Thoracic aorta endothelial cell (primary cell): ENCODE measurements at places on chromosomes 16 and 17. TPM values are rescaled to one million over a fixed set of nuclear protein-coding genes. Genes with fewer than 3 reads are reported as not detected.

Gene SOCS3
- total RNA-seq = 16.5 and 34.3 TPM in 2 replicates

Gene TSPAN10
- total RNA-seq = 0.14 and 0.53 TPM in 2 replicates

Gene ACSM5
- total RNA-seq = not detected in 2 replicates

Gene NHLRC4
- 0.86 and 1.1 TPM in 2 replicates for total RNA-seq

Gene SOCS1
- total RNA-seq = 0.43 and 2.1 TPM in 2 replicates

Gene SOST
- total RNA-seq = not detected in 2 replicates

Gene B9D1
- 16.2 and 17.5 TPM in 2 replicates for total RNA-seq

Gene TANGO6
- total RNA-seq = 24.3 and 25.8 TPM in 2 replicates

Gene MBTD1
- total RNA-seq = 16.9 and 19.1 TPM in 2 replicates

Gene MEFV
- total RNA-seq = under 0.01 TPM in 1 of 2 replicates, not detected in the other

Gene CACNA1G
- not detected in 2 replicates for total RNA-seq

Gene DOK4
- total RNA-seq = 18.0 and 29.9 TPM in 2 replicates

Gene CES1
- total RNA-seq = 0.14 TPM in 1 of 2 replicates, not detected in the other

Gene SPATA22
- total RNA-seq = 0.40 and 0.65 TPM in 2 replicates

Gene PROCA1
- 1.1 and 1.3 TPM in 2 replicates for total RNA-seq

Gene LDAF1
- 21.4 and 28.3 TPM in 2 replicates for total RNA-seq

Gene PRAC1
- total RNA-seq = not detected in 2 replicates

Gene SMARCD2
- 46.5 and 71.5 TPM in 2 replicates for total RNA-seq

Gene PPY
- total RNA-seq = not detected in 2 replicates

Gene HAS3
- total RNA-seq = 0.40 and 1.2 TPM in 2 replicates

Gene RNFT1
- total RNA-seq = 15.4 and 18.7 TPM in 2 replicates

Gene ODAD4
- 0.13 and 0.36 TPM in 2 replicates for total RNA-seq

Gene ITGAX
- total RNA-seq = 0.27 and 2.9 TPM in 2 replicates

Gene EVPLL
- total RNA-seq = not detected in 2 replicates

Gene VPS9D1
- total RNA-seq = 6.9 and 7.2 TPM in 2 replicates

Gene RAB34
- 24.9 and 96.6 TPM in 2 replicates for total RNA-seq

Gene PIK3R6
- not detected in 2 replicates for total RNA-seq
